ENCODE measurements at places on chromosomes 4 and X.

- DNase-seq: no peak
Measured at GRCh38 chr4:38383646-38384121, 280.3 kb upstream of the KLF3 start.

GRCh38 chr4:184453365-184454160, 20.8 kb downstream of the IRF2 start:
- peak; percentile 27 for DNase-seq

DNA sequence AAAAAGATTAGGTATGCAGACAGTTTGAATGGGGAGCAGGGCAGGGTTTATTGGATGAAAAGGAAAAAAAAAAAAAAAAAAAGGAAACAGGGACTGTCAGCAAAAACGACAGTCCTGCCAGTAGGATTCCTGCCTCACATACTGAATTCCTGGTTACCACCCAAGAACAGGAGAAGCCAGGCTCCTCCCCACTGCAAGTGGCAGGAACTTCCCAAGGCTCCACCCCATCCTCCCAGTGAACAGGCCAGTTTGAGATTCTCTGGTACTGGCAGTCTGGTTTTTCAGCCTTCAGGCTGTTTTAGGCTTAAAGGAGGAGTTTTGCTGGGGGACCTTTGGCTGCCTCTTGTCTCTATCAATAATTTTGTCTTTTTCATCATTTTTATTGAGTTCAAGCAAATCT, 360.0 kb upstream of the CXorf51A start:
- DNase-seq: no peak

GRCh38 chr4:41185614-41186592, 28.4 kb downstream of the APBB2 start:
- DNase-seq: no peak

DNA sequence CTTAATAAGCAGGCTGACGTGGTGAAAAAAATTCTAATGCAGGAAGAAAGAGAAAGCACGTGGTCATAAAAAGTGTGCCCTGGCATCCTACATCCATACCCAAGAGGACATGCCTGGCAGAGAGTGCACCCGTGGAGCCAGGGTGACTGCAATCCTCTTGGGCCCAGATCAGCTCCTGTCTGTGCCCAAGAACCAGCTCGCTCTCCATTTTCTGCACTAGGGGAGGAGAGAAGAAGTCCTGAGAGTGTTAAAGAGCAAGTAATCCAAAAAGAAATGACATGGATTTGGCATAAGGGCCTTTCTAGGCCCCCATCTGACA, 483.1 kb downstream of the BCOR start:
- no peak for DNase-seq

- peak; percentile 73 for DNase-seq
Measured at GRCh38 chrX:40169193-40170101, 71.7 kb upstream of the BCOR start.

DNA sequence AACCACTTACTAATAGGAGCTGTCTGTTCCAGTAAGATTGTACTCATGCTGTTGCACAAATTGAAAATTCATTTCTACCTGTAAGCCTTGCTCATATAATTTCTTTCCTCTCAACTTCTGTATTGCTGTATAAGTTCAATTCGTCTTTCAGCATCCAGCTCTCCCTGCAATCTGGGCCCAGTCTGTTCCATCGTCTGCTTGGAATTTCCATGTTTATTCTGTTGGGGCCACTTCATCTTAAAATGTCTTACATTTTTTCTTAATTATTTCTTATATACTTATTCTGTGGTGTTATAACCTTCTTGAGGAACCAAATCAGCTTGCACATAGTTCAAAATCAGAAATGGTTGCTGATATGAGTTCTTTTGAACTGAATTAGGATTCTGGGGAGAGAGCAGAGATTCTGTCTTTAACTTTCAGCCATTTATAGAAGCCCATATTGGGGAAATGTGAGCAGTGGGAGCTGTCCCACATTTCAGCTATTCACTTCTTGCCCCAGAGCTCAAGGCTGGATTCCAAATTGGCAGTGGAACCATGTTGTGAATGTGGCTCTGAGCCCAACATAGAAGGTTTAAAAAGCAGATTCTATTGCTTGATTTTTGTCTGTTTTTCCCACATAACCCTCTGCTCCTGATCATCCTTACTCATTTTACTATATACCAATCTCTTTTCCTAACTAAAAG, 291.9 kb downstream of the BMPR1B start:
- no peak for DNase-seq

DNA sequence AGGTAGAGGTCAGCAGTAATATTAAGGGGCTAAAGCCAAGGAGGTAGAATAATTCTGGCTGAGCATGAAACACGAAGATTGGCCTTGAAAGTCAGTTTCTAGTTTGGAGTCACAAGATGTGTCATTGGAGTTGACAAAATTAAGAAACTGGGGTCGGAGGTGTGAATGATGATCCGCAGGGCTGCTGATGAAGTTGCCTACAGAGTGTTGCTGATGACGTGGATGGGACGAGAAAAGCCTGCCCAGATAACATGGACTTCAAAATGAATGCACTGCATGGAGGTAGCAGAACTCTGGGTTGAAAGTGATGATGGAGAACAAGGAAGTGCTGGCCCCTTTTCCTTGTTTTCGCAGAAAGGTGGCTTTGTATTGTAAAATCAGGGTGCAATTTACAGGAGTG, 60.5 kb downstream of the DTHD1 start:
- no peak for DNase-seq

GRCh38 chr4:99876946-99877345, 17.3 kb downstream of the LAMTOR3 start:
- DNase-seq: no peak

GRCh38 chrX:47170861-47171692, 22.6 kb upstream of the UBA1 start:
- no peak for DNase-seq

- no peak for DNase-seq
Measured at GRCh38 chr4:98722000-98722399, 63.6 kb upstream of the TSPAN5 start.

DNA sequence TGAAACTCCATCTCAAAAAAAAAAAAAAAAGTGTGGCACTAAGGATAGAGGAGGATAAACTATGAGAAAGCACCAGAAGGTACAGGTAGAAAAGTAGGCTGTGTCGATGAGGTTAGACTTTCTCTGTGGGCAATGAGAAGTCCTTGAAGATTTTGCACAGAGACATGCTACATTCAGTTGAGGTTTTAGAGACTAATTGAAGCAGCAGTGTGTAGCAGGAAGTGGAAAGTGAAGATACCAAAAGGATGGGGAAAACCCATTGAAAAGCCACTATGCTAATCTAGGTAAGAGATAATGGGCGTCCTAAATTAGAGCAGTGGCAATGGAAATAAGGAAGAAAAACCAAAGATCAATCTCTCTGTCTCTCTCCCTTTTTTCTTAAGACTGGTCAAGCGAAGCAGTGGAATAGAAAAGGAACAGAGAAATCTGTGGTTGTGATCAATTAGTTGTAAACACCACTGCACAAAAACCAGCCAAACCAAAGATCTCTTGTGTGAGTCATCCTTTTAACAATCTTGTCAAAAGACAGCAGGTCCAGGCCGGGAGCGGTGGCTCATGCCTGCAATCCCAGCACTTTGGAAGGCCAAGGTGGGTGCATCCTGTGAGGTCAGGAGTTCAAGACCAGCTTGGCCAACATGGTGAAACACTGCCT, 3.5 kb downstream of the SPINK2 start:
- peak; percentile 54 for DNase-seq

DNA sequence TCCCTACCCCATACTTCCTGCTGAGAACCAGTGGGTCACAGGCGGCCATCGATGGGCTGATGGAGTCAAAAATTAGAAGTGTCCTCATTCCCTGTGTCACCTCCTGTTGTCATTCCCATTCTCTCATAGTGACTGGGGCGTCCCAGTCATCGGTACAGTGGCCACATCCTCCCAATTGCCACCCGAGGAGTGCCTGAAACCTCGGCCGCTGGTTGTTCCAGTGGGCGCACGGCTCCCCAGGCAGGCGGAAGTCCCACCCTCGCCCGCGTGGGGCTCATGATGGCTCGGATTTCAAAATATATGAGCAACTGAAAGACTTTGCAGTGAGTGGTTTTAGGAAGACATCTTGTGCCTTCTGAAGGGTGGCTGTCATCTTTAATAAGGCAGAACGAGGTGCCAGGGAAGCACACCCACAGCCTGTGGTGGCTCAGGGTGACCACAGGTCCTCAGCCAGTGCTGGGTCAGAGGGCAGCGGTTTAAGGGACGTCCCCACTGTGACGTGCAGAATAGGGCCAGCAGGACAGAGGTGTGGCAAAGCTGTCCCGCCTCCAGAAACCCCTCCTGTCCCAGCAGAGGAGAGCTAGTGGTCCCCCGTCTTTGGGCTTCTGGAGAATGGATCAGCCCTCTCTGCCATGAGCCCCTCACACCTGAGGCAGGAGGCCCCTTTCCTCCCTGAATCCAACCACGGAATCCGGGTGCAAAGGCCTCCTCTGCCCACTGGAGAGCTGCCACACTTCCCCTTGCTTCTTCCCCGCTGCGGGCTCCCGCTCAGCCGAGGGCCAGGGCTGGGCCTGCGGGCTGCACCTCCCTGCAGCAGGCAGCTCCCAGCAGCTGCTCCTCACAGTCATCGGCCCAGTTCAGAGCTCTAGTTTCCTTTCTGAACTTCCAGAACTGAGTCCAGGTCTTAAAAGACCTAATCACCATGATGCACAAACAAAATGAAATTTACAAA, 90.4 kb downstream of the ABLIM2 start:
- no peak for DNase-seq

GRCh38 chr4:74934888-74935287, 2.0 kb downstream of the PARM1 start:
- DNase-seq: no peak

DNA sequence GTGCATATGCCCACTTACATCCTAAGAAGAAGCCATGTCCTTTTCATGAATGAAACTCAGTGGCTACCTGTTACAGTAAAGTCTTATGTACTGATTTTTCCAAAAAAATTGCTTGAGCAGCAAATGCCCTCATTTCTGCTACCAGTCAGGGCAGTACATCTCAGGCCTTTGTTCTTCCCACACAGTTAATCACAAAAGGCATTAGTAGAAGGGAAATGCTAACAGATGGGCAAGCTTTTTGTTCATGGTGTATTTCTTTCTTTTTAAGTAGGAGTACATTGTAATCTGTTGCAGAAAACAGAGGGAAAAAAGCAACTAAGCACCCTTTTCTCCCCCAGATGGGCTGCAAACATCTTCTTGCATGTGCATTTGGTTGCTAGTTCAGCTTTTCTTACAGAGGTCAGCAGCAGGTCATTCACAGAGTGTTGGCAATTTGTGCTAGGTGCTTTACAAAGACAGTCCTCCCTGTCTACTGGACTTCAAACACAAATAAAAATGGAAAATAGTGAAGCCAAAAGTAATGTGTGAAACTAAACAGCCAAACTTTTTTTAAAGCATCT, 373.4 kb downstream of the PRDM5 start:
- no peak for DNase-seq

DNA sequence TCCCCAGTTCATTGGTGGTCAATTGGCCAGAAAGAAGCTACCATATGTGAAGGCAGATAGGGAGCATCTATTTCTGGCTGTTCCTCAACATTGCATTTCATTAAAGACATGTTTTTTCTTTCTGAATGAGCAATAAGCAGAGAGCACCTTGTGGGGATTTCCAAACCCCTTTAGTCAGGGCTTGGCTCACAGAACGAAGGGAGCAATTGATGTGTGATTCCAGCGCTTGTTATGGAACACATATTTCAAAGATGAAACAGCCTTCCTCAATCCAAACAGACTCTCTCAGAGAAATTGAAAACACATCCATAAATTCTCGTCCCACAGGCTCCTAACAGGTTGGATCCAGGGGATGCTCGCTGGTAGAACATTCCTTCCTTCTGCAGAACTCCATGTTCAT, 84.1 kb downstream of the CLCN4 start:
- no peak for DNase-seq

DNA sequence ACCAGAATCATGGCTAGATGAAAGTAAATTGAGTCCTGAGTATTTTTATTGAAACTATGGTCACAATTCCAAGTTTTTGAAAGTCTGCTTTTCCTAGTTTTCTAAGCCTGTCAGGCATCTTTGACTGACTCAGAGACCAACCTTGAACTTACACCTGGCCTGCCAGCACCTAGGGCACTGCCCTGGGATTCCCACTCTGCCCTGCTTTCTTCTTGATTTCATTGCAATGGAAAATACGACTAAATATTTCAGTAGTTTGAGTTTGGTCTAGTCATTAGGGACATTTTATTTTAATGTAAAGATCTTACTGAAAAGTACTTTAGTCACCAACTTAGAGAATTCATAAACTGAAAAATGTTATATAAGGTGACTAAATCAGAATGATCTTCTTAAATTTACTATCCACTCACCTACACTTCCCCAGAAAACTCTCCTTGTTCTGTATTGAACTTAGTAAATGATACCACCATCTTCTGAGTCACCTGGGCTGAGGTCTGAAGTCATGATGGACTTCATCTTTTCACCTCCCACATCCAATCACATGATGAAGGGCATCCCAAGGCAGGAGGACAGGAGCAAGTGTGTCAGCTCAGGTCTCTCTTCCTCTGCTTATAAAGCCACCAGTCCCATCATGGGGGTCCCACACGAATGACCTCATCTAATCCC, 11.6 kb upstream of the PYURF start:
- no peak for DNase-seq

DNA sequence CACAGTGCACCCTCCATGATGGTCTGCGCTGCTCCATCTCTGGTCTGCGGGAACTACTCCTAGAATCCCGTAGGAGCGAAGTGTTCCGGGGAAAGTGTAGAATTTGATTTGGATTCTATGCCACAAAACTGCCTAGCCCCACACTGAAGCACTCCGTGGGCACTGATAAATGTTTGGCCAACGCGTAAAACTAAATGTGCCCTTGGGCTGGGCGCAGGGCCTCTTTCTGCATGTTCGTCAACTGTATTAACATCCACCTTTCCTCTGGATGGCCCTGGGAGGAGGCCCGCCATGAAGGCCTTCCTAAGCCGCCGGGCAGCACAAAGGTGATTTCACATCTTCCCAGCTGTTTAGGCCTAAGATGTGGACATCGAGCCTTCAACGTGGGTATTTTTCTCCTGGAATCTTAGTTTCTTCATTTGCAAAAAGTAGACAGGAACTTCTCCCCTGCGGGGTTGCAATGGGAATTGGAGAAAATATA, 2.6 kb downstream of the MSX1 start:
- no peak for DNase-seq

- DNase-seq: no peak
Measured at GRCh38 chrX:39944416-39944815, 153.3 kb downstream of the BCOR start.

DNA sequence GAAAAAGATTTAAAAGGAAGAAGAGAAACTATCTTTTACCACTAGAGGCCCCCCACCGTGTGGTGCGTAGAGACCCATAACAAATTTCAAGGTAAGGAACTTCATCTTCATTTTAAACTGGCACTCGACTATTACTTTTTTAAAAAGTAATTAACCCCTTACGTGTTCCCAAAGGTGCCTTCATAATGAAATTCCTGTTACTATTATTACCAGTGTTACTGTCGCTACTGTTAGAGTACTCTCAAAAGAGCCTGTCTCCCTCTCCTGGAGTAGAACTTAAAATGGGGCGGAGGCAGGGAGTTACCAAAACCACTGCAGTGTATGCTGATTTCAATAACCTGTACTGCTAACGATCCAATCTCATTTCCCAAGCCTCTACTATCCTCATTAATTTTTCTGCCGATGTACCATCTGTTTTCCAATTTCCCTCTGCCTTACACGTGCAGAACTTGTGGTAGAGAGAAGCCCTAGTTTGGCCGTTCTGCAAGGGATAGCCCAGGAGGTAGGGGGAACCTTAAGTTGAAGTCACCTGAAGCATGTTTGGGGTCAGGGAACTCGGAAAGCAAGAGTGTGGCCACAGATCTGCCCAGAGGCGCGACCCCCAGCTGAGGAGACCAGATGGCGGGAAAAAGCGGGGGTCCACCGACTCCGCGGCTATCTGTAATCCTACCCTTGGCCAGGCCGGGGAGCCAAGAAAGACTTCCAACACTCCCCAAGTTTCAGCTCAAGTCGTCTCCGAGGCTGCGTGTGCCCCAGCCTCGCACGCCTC, 720 bp upstream of the STK26 start:
- DNase-seq: no peak

GRCh38 chr4:183505611-183506388, 942 bp downstream of the ING2 start:
- DNase-seq: peak; percentile 89
